ENCODE measurements at places on chromosomes 7 and 10. TPM values are rescaled to one million over a fixed set of nuclear protein-coding genes. Genes with fewer than 3 reads are reported as not detected.

The IFIT1B gene
- total RNA-seq, result not detected

The EN2 gene
- not detected for total RNA-seq

The CASTOR2 gene
- 9.9 TPM for total RNA-seq

The FAM25C gene
- total RNA-seq, result not detected

The CPVL gene
- total RNA-seq, result 2.6 TPM

The OR2A42 gene
- not detected for total RNA-seq

The HELLS gene
- 32.0 TPM for total RNA-seq

The TUBAL3 gene
- not detected for total RNA-seq

The AGAP9 gene
- 6.5 TPM for total RNA-seq

The SRRM3 gene
- 0.98 TPM for total RNA-seq

The SEMA3D gene
- 0.98 TPM for total RNA-seq

The ZCWPW1 gene
- 0.59 TPM for total RNA-seq

The PKD2L1 gene
- total RNA-seq, result 0.37 TPM

The RPEL1 gene
- 0.37 TPM for total RNA-seq

The MNX1 gene
- not detected for total RNA-seq

The SPDYE3 gene
- not detected for total RNA-seq

The SFTPA1 gene
- total RNA-seq, result not detected

The MSMB gene
- total RNA-seq, result not detected

The FERD3L gene
- not detected for total RNA-seq

The DRGX gene
- not detected for total RNA-seq

The CPXM2 gene
- total RNA-seq, result under 0.01 TPM

The TRRAP gene
- total RNA-seq, result 19.0 TPM

The PPP1R17 gene
- total RNA-seq, result not detected

The HOXA13 gene
- total RNA-seq, result 0.37 TPM

The TEX47 gene
- total RNA-seq, result not detected

The ACHE gene
- total RNA-seq, result not detected

The TAS2R5 gene
- total RNA-seq, result 0.59 TPM

The NEUROG3 gene
- total RNA-seq, result not detected

The CYP3A7 gene
- not detected for total RNA-seq

The STRIP2 gene
- 12.5 TPM for total RNA-seq

The DYNC1I1 gene
- 0.73 TPM for total RNA-seq

The CALML5 gene
- not detected for total RNA-seq

The HNRNPA2B1 gene
- total RNA-seq, result 132 TPM

The LIPJ gene
- 0.73 TPM for total RNA-seq

The ZNF3 gene
- total RNA-seq, result 17.3 TPM

The TAS2R41 gene
- not detected for total RNA-seq

The FAM131B gene
- 1.6 TPM for total RNA-seq

The STEAP2 gene
- total RNA-seq, result 17.3 TPM

The ASZ1 gene
- not detected for total RNA-seq

The VWA2 gene
- under 0.01 TPM for total RNA-seq

The AGR2 gene
- total RNA-seq, result not detected

The CFTR gene
- total RNA-seq, result not detected

The SLC26A5 gene
- total RNA-seq, result not detected

The CXCL12 gene
- 0.20 TPM for total RNA-seq

The SPDYE6 gene
- total RNA-seq, result not detected

The ANKRD30A gene
- total RNA-seq, result not detected

The NANOS1 gene
- total RNA-seq, result 0.73 TPM

The PLA2G12B gene
- total RNA-seq, result not detected

The GNG11 gene
- total RNA-seq, result 74.1 TPM

The PTPRZ1 gene
- not detected for total RNA-seq

The TMEM229A gene
- not detected for total RNA-seq

The SRGN gene
- total RNA-seq, result 49.1 TPM

The CUX1 gene
- total RNA-seq, result 18.4 TPM
